ENCODE measurements at places on chromosomes 11 and 22. TPM values are rescaled to one million over a fixed set of nuclear protein-coding genes. Genes with fewer than 3 reads are reported as not detected.

- no peak for DNase-seq
Observed at GRCh38 chr11:14454861-14455632, 44.6 kb downstream of the COPB1 start.

DNA sequence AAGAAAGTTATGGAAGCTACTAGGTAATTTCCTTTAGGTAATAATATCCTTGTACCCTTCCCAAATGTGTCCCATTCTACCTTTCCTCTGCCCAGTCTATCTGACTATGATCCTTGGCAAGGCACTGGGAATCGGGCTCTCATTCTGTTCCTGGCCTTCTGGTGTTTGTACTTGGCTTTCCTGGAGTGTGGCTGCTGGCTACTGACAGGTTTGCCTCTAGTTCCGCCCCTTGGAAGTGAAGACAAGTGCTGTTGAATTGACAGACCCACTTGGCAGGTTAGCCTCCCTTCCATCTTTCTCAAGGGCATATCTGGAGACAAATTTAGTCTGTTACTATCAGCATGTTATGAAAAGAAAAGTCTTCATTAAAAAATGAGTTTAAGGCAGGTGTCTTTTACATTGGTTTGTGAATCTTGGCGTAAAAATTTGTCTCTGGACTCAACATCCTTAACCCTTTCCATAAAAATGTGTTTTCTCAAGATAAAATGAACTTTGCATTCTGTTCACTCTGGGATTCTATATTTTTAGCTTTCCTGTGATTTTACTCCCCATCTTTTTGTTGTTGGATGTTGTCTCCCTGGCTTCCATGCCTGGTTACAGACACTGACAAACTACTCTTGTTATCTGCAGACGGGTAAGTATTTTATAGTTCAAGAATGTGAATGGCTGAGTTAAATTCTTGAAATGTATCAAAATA is 287.4 kb upstream of the PDGFD start:
- DNase-seq, result no peak

DNA sequence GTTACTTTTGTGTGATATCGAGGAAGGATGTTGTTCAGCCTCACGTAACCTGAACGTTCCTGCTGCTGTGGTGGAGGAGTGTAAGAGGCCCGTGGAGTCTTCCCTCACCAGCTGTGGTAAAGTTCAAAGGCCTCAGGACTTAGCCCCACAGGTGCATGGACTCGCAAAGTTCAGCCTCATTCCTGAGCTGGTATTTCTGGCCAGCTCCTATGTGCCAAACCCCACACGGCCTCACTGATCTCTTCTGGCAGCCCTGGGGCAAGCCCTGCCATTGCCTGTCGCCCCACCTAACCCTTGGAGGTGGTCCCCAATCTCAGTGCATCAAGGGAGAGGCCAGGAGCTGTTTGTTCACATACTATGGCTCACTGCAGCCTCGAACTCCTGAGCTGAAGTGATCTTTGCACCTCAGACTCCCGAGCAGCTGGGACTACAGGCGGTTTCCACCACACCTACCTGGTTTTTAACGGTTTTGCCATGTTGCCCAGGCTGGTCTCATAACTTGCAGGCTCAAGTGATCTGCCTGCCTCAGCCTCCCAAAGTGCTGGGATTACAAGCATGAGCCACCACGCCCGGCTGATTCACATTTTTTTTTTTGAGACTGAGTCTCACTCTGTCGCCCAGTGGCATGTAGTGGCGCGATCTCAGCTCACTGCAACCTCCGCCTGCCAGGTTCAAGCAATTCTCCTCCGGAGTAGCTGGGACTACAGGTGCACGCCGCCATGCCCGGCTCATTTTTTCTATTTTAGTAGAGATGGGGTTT is 2.2 kb downstream of the PHRF1 start:
- DNase-seq, result no peak

DNA sequence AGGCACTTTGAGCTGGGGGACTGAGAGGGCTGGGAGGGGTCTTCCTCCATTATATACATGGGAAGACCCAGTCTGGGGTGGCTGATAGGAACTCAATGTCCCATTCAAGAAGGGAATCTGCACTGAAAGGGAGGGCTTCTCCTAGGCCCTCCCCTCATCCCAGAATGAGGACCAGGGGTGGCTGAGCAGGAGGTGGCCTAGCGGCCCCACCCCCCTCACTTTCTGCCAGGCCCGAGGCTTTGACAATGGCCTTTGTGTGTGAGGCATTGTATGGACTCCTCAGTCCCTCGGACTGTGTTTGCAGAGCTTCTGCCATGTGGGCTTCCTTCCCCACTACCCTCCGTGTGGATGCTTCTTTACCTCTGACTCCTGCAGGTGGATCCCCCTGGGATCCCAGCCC is 65.7 kb downstream of the NECTIN1 start:
- DNase-seq, result no peak

- no peak for DNase-seq
Observed at GRCh38 chr22:47540011-47540410, 777.6 kb downstream of the TBC1D22A start.

DNA sequence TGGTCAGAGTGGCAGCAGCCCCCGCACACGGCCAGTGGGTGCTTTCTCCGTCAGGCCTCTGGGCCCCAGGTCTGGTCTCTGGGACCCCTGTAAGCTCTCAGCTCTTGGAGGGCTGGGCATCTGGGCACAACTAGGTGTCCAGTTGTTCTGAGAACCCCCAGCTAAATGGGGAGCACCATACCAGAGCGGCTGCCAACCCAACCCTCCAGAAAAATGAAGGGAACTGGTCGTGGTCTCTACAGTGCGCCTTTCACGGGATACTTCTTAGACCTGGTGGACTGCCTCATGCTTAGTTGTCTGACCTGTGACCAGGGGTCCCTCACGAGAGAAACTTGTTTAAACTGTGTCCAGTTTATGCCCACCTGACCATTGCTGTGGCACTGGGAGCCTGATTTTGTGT is 104.9 kb downstream of the BCR start:
- no peak for DNase-seq

DNA sequence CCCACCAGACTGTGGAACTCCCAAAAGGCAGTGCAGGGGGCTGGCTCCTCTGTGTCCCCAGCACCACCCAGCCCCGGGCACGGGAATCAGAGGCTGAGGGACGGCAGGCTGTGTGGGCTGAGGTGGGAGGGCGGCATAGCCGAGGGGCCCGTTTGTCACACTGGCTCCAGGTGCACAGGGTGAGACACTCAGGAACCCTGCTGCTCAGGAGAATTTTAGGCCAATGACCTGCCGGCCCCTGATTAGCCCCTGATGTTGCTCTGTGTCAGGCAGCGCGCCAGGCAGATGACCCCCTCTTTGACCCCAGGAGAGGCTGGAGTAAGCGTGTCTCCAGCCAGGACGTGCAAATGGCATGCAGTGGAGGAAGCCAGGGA is 52.7 kb downstream of the RTL6 start:
- DNase-seq, result no peak

DNA sequence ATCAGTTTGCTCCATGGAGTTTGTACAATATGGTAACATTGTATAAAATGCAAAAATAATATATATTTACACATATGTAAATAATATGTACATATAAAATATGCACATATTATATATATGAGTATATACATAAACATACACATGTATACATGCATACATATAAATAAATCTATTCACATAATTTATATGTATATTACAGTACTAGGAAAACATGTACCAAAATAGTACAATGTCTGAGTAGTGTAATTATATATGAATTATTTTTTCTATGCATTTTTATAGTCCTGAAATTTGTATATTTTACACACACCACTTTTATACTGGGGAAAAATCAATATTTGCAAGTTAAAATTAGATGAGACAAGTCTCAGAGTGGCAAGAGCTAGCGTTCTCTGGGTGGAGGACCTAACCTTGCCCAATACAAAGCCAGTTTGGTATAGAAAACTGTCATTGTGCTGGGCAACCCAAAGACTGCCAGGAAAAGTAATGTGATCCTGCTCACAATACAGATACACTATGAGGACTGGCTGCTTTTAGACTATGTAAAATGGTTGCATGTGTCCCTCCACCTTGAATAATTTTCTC is 889.4 kb downstream of the LRRC4C start:
- DNase-seq, result no peak

- DNase-seq, result no peak
Observed at GRCh38 chr11:22920939-22921565, 60.8 kb upstream of the CCDC179 start.

DNA sequence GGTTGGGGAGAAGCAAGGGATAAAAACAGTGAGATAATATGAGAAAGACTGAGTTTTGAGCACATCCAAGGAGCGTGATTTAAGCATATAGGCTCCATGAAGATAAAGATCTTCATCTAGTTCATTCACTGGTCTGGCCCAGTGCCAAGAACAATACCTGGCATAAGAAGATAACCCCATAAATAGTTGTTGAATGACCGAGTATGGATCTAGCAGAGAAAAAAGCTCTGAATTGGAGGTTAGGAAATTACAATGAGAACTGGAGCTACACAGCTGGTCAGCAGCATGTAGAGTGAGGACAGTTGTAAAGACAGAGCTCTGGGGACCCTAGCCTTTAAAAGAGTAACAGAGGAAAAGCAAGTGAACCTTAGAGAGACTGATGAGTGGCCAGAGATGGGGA is 33.0 kb upstream of the PAK1 start:
- DNase-seq, result no peak

GRCh38 chr22:41028841-41029240 is 63.6 kb upstream of the EP300 start:
- DNase-seq, result no peak

DNA sequence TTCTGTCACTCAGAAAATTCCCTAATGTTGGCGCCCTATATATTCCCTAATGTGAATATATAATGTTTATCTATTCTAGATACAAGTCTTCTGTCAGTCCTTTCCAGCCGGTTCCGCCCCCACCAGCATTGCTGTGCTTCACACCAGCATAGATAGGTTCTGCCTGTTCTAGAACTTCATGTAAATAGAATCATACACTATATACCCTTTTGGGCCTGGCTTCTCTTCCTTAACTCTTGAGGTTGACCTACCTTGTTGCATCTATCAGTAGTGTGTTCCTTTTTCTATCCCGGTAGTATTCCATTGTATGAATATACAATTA is 34.6 kb downstream of the OTOG start:
- no peak for DNase-seq

DNA sequence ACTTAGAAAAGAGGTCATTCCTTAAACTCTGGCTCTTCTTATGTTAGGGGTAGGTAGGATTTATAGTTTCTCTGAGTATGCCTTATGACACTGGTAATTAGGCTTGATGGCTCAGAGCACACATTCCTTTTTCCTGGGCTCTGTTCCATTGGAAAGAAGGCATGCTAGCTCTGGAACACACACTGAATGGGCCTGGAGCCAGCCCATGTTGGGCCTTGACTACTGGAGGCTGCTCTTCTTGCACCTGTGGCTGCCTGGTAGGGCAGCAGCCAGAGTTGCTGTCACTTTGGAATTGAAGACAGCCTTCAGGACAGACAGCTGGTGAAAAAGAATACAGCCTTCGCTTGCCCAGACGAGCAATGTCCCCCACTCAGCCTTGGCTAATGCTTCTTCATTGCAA is 18.2 kb downstream of the MCAM start:
- DNase-seq, result no peak

- no peak for DNase-seq
Observed at GRCh38 chr11:975827-976226, 50.2 kb downstream of the AP2A2 start.

DNA sequence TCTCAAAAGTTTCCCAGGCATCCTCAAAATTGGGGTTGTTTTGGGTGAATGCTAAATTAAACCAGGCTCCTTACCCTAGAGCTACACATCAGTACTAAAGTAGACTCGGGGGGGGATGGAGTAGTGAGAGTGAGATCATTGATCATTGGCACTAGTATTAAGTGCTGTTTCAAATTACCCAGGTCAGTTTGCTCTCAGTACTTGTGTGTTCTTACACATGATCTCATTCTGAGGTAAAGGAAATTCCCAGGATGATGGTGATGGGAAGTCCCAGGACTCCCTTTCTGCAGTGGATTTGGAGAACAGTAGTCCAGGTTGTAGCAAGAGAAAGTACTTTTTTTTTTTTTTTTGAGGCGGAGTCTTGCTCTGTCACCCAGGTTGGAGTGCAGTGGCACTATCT is 12.5 kb downstream of the RBM4 start:
- DNase-seq, result no peak

GRCh38 chr11:133697161-133697560 is 148.2 kb downstream of the SPATA19 start:
- no peak for DNase-seq

GRCh38 chr22:18955696-18956095 is 19.6 kb upstream of the PRODH start:
- DNase-seq, result no peak

DNA sequence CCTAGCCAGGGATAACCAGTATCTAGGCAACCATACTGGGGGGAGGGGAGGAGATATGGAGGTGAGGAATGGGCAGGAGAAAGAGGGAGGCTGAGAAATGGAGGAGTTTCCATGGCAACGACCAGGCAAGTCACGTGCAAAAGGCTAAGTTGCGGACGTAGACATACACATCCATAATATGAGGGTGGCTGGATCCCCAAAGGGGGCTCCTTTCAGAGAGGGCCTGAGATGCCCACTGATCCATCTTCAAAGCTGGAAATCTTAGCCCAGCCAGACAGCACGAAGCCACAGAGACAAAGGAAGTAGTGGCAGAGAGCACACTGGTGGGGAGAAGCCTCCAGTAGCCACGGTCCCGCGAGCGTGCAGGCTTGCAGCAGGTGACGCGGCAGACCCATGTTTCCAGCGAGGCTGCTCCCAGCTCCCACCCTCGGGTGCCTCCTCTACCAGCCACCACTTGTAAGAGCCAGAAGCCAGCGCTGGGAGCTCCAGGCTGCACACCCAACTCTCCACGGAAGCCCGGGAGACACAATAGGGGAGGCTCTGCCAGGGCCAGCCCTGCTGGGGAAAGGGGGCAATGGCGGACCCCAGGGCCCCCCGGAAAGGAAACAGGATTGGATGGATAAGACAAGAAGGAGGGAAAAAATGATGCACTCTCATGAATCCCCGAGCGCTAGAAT is 938 bp downstream of the FXYD6 start:
- DNase-seq, result no peak

- DNase-seq, result no peak
Observed at GRCh38 chr11:82092904-82093303, 640.8 kb downstream of the FAM181B start.

DNA sequence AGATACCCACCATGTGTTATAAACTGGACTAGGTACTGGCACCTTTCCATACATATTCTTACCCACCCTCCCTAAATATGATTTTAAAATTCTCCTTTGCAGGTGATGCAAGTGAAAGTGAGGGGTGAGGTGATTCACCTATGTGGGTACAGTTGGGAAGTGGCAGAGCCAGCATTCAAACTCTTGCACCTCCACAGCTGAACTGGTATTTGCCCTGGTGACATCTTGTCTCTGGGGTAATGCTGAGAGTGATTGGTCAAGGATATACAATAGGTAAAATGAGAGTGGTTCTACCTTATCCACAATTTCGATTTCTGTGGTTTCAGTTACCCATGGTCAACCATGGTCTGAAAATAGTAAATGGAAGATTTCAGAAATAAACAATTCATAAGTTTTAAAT is 288.2 kb downstream of the MIAT start:
- DNase-seq, result no peak

Gene RAB39A
- 21.9 TPM for total RNA-seq

Gene LRRC32
- total RNA-seq, result 0.39 TPM

Gene KCNQ1OT1
- total RNA-seq, result 14.3 TPM

Gene LDLRAD3
- 59.9 TPM for total RNA-seq

Gene MMP13
- not detected for total RNA-seq

Gene APOBEC3B
- not detected for total RNA-seq

Gene BANF1
- 135 TPM for total RNA-seq

Gene OR51B4
- total RNA-seq, result not detected

Gene DDI1
- total RNA-seq, result not detected

Gene XNDC1N
- 7.6 TPM for total RNA-seq

Gene RNF169
- total RNA-seq, result 7.1 TPM
